ENCODE measurements at places on chromosomes 6 and 20. TPM values are rescaled to one million over a fixed set of nuclear protein-coding genes. Genes with fewer than 3 reads are reported as not detected.

TMEM181 gene
- 9.6 TPM for total RNA-seq

COL19A1 gene
- 1.4 TPM for total RNA-seq

MRPS18A gene
- 46.0 TPM for total RNA-seq

BEND6 gene
- 0.35 TPM for total RNA-seq

GOPC gene
- total RNA-seq: 19.3 TPM

SLC35B2 gene
- total RNA-seq: 20.0 TPM

PHACTR1 gene
- 124 TPM for total RNA-seq

GABRR1 gene
- not detected for total RNA-seq

GFRAL gene
- not detected for total RNA-seq

IBTK gene
- total RNA-seq: 30.7 TPM

TREML1 gene
- total RNA-seq: not detected

DEFB124 gene
- total RNA-seq: not detected

NTSR1 gene
- total RNA-seq: not detected

SLC2A4RG gene
- 104 TPM for total RNA-seq

CD24 gene
- total RNA-seq: 0.99 TPM

CFB gene
- 39.6 TPM for total RNA-seq

OARD1 gene
- total RNA-seq: 22.2 TPM

ULBP2 gene
- total RNA-seq: 0.84 TPM

SPEF1 gene
- total RNA-seq: not detected

TMEM200A gene
- total RNA-seq: 0.15 TPM

HNF4A gene
- not detected for total RNA-seq

MUC21 gene
- not detected for total RNA-seq

PLN gene
- 2,753 TPM for total RNA-seq

SEL1L2 gene
- 0.40 TPM for total RNA-seq

RIPOR3 gene
- total RNA-seq: 8.0 TPM

SLC32A1 gene
- not detected for total RNA-seq

DEFB132 gene
- total RNA-seq: not detected

CLPSL2 gene
- not detected for total RNA-seq

MYMX gene
- total RNA-seq: 0.67 TPM

ASIP gene
- 9.5 TPM for total RNA-seq
